ENCODE measurements at places on chromosomes 1 and 21. TPM values are rescaled to one million over a fixed set of nuclear protein-coding genes. Genes with fewer than 3 reads are reported as not detected.

- no peak for DNase-seq
Measured at GRCh38 chr1:32592943-32593342, 53.7 kb downstream of the ZBTB8A start.

DNA sequence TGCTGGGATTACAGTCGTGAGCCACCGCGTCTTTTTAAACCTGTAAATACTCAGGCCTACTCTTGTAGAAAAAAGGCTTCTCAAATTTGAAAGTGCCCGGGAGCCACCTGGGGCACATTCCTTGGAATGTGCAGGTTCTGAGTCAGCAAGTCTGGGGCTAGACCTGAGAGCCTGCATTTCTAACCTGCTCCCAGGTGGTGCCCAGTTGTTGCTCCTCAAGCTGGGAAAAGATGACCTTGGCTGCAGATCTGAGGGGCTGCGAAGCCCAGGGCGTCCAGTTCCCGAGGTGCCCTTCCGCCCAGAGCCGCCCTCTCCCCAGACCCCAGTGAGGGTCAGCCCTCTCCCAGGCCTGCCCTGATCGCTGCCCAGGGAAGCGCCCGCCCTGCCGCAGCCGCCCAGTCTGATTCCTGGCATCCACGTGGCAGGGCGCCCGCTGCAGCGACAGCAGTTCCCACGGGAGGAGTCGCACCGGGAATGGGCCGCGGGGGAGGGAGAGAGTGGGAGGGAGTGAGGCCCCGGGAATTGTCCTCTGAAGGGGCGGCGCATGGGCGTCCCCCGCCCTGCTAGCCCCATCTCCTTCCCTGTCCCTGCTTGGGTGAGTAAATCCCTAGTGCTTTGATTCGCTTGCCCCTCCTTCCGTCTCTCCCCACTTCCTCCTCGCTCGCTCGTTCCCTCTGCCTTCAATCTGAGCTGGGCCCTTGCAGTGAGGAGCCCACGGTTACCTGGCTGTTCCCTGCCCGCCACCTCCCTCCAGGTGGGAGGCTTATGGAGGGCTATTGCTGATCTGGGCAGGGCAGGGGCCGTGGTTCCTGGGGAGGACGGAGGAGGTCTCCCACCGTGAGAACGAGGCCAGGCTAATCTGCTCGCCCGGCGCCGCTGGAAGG lies 18.8 kb upstream of the TENT5B start:
- peak; percentile 41 for DNase-seq

- no peak for DNase-seq
Measured at GRCh38 chr1:47794530-47794929, 202.7 kb downstream of the TRABD2B start.

- no peak for DNase-seq
Measured at GRCh38 chr1:41414716-41415306, 53.6 kb downstream of the FOXO6 start.

DNA sequence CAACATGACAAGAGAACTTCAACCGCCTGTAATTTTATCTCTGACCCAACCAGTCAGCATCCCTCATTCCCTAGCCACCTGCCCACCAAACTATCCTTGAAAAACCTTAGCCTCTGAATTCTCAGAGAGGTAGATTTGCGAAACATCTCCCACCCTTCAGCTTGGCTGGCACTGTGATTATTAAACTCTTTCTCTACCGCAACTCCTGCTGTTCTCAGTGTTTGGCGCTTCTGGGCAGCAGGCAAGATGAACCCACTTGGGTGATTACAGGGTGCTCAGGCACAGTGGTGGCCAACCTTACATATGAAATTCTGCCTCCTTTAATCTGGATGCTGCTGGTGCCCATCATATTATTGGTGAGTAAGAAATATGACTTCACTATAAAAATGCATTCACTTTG lies 22.1 kb downstream of the CCDC190 start:
- DNase-seq: no peak

GRCh38 chr1:31855038-31855845 lies 39.4 kb upstream of the SPOCD1 start:
- DNase-seq: peak; percentile 42

DNA sequence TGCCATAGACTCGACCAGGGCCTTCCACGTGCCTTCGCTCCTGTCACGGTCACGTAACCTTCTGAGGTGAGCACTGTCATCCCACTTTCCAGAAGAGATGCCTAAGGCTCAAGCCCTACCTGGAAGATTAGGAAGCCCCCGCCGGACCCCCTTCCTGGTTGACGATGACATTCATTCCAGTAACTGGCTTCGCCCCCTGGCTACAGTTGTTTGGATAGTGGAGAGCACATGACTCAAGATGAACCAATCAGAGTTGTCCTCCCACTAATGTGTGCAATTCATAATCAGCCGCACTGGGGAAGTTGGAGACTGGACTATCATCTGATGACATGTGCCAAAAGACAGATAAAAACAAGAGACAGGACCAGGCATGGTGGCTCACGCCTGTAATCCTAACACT lies 104.0 kb upstream of the GJB5 start:
- DNase-seq: peak; percentile 9

DNA sequence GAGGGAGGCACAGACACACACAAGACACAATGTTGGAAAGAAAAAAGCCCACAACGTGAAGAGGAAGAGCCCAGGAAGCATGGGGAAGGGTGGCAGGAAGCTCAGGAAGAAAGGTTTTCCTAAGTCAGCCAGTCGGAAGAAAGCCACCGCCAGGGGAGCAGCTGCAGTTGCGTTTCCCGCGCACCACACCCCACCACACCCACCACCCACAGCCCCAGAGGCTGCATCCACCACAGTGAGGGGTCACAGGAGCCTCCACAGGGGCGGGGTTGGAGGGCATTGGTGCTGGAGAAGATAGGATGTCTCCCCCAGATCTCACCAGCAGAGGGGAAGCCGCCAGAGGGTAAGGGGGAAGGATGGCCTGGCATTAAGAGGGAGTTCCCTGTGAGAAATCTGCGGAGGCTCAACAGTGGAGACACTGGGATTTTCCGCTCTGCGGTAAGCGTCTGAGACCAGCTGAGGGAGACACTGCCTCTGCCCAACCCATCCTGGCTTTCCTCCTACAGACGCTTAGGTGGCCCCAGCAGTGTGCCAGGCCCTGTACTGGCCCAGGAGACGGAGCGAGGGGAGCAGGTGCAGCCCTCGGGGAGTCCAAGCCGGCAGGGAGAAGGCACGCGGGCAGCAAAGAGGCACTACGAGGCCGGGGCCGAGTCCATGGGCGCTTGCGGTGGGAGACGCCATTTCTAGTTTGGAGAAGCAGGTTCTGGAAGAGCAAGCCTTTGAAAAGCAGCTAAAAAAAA lies 19.8 kb downstream of the PGLYRP3 start:
- DNase-seq: no peak

GRCh38 chr1:222552882-222553281 lies 5.0 kb upstream of the HHIPL2 start:
- no peak for DNase-seq

- DNase-seq: peak; percentile 84
Measured at GRCh38 chr21:35203093-35203977, 154.2 kb upstream of the RUNX1 start.

DNA sequence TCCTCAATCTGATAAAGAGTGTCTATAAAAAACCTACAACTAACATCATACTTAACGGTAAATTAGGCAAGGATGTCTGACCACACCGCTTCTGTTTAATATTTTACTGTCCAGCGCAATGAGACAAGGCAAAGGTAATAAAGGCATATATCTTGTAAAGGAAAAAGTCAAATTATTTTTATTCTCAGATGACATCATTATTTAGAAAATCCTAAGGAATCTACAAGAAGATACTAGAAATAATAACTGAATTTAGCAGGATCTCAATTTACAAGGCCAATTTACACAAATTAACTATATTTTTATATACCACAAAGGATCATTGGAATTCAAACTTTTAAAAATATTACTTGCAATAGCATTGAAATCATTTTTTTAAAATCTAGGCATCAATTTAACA lies 29.4 kb downstream of the GJA4 start:
- DNase-seq: no peak

DNA sequence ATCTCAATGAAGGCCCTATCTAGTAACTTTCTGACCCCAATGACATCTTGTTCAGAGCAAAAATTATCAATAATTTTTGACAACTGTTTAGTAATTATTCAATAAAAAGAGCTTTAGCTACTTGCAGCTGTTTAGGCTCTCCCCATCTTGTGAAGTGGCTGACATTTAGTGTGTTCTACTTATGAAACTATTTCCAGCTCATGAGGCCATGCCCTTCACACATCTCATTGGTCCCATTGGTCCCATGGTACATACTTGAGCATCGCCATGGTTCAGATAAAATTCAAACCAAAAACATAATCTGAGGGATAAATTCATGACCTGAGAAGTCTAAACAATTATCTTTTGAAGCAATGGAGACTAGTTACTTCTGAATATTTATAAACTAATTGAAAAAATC lies 24.2 kb downstream of the SPRTN start:
- DNase-seq: no peak

GRCh38 chr1:61531716-61532115 lies 193.2 kb downstream of the TM2D1 start:
- DNase-seq: no peak

- no peak for DNase-seq
Measured at GRCh38 chr21:19343711-19344110, 940.1 kb upstream of the TMPRSS15 start.

GRCh38 chr21:31893851-31894415 lies 21.1 kb downstream of the HUNK start:
- no peak for DNase-seq

GRCh38 chr1:45846931-45847330 lies 43.5 kb downstream of the MAST2 start:
- DNase-seq: peak; percentile 27

DNA sequence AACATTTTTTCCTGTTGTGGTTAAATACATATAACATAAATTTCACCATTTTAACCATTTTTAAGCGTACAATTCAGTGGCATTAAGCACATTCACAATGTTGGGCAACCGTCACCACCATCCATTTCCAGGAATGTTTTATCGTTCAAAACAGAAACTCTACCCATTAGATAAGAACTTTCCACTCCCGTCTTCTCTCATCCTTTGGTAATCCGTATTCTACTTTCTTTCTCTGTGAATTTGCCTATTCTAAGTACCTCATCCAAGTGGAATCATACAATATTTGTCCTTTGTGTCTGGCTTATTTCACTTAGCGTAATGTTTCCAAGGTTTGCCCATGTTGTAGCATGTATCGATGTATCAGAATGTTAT lies 336.0 kb downstream of the RRAGC start:
- no peak for DNase-seq

DNA sequence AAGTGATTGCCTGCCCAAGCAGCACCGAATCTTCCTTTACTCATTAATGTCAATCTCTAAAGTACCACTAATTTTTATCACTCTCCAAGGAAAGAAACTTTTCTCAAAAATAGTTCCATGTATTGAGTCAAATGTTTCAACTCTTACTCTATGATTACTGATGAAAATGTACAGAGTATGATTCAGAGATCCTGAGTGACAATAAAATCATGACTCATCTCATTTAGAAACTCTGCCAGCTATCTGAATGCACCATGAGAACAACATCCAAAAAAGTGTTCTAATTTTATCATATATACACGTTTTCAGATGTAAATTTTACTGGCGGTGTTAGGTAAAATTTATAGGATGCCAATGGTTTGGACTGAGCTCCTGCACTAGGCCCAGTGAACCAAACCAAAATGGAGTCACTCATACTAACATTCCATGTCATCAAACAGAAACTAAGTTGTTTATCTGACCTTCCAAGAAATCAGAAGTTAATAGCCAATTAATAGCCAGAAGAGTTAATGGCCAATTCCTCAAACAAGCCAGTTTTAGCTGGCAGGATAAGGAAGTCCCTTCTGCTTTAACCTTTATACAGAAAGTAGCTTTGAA lies 22.6 kb downstream of the PLPPR5 start:
- DNase-seq: peak; percentile 57

- no peak for DNase-seq
Measured at GRCh38 chr1:94921977-94922376, 4.9 kb downstream of the CNN3 start.

DNA sequence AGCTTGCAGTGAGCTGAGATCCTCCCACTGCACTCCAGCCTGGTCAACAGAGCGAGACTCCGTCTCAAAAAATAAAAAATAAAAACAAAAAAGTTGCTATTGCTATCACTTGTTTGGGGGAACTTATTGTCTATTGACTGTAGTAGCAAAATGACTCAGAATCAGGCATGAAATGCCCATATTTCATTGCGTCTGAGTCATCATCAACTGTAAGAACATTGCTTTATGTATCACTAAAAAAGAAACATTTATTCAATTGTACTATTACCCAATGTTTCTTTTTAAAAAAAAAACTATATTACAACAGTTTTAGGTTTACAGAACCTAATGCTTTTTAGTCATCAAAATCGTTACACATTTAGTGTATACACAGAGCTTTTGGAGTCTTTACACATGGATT lies 91.0 kb upstream of the FMN2 start:
- no peak for DNase-seq

GRCh38 chr1:194289569-194290266 lies 1103.3 kb upstream of the B3GALT2 start:
- no peak for DNase-seq

- DNase-seq: no peak
Measured at GRCh38 chr1:187046293-187046692, 217.5 kb downstream of the PLA2G4A start.

GRCh38 chr1:207069061-207069460 lies 16.0 kb downstream of the PFKFB2 start:
- no peak for DNase-seq

DNA sequence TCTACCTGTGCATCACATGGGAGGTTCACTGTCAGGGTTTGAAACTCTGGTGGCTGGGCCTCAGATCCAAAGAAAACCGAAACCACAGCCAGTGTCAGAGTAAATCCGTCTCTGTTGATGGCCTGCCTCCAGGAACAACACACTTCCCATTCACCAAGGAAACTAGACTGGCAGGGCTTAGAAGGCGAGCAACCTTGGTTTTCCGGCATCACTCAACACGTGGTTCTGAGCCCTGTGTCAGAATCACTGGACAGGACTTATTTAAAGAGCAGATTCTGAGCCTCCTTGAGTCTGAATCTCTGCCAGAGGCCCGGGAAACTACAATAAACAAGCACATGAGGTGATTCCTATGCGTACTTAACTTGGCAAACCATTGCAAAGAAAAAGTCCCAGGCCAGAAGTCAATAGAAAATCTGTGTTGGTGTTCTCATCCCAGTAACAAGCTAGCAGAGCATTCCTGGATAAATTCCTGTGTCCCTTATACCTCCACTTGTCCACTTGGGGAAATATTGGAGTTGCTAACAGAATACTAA lies 70.0 kb downstream of the KCTD3 start:
- peak; percentile 13 for DNase-seq

- DNase-seq: no peak
Measured at GRCh38 chr1:58657082-58657481, 42.8 kb downstream of the MYSM1 start.

DNA sequence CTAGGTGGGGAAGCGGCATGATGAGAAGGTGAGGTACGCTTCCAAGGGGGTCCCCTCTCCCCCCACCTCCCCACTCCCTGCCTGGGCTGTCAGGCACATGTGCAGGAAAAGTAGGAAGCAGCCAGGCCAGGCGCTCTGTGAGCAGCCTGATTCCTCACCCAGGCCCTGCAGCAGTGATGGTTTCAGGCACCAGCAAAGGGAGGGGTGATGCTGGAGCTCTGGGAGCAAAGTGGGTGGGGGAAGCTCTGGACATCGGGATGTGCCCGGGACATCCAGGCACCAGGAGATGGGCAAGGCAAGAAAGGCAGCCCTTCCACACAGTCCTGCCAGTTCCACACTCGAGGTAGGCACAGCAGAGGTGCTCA lies 106.1 kb downstream of the CRYAA start:
- no peak for DNase-seq

KCNA2 gene
- total RNA-seq: not detected

SLC9C2 gene
- total RNA-seq: not detected

CHODL gene
- not detected for total RNA-seq

SNX7 gene
- 36.1 TPM for total RNA-seq

KCNJ15 gene
- 7.8 TPM for total RNA-seq

KRTAP21-2 gene
- not detected for total RNA-seq

GJA8 gene
- total RNA-seq: not detected
